ENCODE measurements at places on chromosomes 7 and 10. TPM values are rescaled to one million over a fixed set of nuclear protein-coding genes. Genes with fewer than 3 reads are reported as not detected.

- DNase-seq = no peak
Observed at GRCh38 chr10:46236941-46237681, 49.7 kb upstream of the ANTXRL start.

DNA sequence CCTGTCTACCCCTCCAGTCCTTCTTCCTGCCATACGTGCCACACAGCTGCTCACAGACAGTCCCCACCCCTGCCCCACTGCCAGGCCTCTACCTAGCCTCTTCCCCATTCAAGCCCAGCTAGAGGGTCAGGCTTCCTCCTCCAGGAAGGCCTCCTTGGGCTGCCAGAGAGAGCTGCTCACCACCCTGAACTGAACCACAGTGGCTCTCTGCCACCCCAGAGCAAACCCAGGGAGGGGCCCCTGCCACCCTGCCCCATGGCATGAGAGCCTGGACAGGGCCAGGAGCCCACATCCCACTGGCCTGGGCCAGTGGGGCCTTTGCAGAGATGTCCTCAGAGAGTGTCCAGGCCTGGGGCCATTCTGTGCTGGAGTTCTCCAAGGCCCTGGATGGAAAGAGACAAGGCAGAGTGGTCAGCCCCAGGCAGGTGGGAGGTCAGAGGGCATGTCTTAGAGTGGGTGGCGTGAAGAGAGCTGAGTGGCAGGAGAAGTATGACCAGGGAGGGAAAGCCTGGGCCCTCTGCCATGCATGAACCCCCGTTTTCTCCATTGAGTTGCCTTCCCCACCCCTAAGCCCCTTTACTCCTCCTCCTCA lies 40.4 kb downstream of the TMEM270 start:
- DNase-seq = peak; percentile 34

GRCh38 chr7:142487124-142487523 lies 229.3 kb upstream of the PRSS58 start:
- DNase-seq = no peak

DNA sequence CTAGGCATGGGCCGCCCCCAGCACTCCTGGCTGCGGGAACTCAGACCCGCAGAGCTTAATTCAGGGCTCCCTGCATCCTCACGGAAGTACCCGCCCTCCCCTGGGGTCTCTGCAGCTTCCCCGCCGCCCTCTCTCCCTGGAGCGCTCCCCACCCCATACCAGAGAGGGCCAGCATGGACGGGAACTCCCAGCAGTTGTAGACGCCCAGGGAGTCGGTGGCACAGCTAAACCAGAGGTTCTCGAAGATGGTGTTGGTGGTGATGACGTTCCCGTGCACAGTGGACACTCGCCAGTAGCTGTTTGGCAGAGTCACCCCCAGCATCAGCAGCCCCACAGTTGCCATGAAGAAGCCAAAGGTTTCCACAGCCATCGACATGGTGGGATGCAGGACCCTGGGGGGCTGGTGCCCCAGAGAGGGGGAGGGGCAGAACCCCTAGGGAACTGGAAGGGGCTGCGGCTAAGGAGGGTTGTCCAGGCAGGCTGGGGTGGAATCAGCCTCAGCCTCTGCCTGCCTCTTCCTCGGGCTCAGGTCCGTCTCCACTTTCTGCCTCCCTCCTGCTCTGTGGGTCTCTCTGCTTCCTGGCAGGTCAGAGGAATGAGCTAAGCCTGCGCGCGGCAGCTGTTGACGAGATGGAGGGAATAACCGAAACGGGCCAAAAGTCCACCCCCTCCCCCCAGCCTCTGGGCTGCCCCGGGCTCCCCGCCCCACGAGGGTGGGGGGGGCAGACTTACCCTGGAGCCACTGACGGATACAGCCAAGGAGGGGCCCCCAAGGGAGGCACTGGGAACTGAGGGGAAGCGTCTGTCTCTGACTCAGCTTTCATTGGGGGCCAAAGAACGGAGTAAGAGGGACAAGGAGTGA lies at the start of gene CLDN15:
TSS of gene CLDN15 (minus strand) at position 597 of the 862 bp plus-strand sequence. CDS start at position 376, 221 bp downstream.
- DNase-seq = peak; percentile 89

DNA sequence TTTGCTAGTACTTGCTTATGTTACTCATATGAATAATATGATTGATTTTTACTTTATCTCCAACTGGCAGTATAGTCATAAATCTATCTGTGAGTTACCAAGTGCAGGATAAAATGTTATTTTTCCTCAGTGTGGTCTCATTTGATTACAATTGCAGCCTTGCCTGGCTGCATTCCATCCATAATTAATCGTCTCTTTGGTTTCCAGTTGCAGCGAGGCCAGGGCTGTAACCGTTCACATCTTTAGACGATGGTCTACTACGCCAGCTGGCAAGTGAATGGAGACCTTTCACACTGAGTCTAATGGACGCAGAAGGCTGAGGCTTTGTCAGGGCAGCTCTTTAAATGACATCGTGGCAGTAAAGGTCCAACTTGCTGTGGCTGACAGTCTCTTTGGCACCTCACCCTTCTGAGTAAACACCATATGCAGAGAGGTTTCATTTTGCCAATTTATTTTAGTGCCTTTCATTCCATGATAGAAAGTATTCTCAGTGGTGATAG lies 84.0 kb downstream of the ARL4A start:
- DNase-seq = no peak

GPR85 gene
- total RNA-seq = 0.19 TPM

DNA sequence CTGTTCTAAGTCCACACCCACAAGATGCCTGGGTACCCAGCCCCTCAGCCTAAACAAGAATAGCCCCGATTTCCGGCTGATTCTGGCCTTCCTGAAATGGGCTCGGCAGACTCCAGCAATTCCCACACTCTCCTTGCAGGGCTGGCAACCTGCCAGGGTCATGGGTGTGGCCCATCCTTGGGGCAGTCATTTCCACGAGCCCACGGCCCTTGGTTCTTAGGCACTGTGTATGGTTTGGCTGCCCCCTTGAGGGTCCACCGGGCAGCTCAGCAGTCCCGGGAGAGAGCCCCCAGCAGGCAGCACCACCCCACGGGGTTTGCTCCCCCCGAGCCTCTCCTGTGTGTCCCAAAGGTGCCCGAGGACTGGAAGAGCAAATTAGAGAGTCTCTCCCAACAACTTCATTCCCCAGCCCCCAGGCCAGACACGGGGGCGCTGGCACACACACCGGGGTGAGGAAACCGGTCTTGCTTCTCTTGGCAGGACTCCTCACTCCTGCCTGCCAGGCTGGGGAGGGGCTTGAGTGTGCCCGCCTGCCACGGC lies 142.2 kb downstream of the EMX2 start:
- DNase-seq = peak; percentile 79

GRCh38 chr10:85642082-85642420 lies 724.5 kb downstream of the GRID1 start:
- no peak for DNase-seq

DNA sequence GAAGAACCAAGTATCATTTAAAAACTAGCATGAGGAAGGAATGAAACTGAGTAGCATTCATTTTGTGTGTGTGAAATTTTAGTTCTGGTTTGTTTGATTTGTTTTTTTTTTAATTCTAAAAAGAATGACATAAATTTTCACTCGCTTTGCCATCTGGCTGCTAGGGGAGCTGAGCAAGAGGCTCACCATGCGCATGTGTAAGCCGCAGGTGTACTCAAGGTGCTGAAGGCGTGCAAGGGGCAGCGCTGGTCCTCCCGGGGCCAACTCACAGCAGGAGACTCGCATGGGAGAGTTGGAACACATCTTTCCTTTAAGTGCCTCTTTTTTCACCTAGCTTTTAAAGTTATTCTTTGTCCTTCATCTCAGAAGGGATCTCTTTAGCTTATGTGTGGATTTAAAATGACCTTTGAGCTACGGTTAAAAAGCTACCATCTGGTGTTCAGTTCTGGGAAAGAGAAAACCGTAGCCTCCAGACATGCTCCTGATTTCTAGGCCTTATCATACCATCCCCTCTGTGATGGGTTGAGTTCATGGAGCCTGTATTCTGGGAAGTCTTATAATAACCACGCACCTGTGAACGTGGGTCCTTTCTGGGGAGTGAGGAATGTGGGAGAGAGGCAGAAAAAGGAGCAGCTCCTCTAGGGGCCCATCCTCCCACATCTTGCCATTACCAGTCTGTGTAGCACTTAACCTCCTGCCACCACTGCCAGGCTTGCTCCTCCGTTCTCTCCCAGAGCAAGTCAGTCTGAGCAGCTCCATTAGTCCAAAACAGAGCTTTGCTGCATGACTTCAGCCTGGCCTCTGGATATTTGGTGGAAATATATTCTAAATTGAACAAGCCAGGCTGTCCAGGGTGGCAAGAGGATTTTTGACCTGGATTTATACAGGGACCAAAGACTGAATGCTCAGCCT lies 61.9 kb downstream of the KLHDC10 start:
- DNase-seq = no peak

- DNase-seq = no peak
Observed at GRCh38 chr10:33276282-33276923, 58.1 kb downstream of the NRP1 start.

TMEM273 gene
- 3.5 TPM for total RNA-seq

ARHGAP21 gene
- 27.7 TPM for total RNA-seq

TBX20 gene
- not detected for total RNA-seq

PMPCB gene
- total RNA-seq = 54.3 TPM

All from psoas muscle (tissue), 8 donors.